ENCODE measurements at places on chromosomes 5 and 9.

DNA sequence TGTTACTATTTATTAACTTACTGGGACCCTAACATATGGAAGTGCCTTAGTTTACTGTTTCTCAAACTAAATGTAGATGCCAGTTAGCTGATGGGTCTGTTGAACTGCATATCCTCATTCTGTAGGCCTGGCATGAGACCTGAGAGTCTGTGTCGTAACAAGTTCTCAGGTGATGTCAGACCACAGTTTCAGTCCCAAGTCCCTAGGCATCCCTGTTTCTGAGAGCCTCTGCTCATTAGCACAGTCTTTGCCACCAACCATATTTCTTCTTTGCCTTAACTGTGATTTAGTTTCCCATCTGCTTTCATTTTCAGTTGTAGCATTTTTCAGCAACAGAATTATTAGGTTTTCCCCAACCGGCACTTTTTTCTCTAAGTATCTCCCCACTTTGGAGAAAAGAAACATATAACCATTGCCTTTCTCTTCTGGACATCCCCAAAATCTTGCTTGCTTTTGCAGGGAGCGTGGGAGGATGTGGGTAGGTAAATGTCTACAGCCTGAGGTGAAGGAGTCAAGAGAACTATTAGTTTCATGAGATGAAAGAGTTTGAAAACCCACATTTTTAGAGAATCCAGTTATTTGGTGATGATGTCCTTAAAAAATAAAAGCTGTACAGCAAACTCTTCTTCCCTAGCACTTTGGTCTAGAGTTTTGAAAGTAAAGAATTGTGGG is 74.6 kb downstream of the NUDT12 start:
- DNase-seq, result no peak

- no peak for DNase-seq
These were observed 265.1 kb downstream of the PSAT1 start for GRCh38 chr9:78562021-78562420.

DNA sequence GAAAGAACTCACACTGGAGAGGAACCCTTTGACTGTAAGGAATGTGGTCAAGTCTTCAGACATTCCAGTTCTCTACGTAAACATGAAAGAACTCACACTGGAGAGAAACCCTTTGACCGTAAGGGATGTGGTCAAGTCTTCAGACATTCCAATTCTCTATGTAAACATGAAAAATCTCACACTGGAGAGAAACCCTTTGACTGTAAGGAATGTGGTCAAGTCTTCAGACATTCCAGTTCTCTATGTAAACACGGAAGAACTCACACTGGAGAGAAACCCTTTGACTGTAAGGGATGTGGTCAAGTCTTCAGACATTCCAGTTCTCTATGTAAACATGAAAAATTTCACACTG is 32.6 kb downstream of the MAPK9 start:
- no peak for DNase-seq

- no peak for DNase-seq
These were observed 93.3 kb upstream of the MAP1B start for GRCh38 chr5:72013766-72014624.

DNA sequence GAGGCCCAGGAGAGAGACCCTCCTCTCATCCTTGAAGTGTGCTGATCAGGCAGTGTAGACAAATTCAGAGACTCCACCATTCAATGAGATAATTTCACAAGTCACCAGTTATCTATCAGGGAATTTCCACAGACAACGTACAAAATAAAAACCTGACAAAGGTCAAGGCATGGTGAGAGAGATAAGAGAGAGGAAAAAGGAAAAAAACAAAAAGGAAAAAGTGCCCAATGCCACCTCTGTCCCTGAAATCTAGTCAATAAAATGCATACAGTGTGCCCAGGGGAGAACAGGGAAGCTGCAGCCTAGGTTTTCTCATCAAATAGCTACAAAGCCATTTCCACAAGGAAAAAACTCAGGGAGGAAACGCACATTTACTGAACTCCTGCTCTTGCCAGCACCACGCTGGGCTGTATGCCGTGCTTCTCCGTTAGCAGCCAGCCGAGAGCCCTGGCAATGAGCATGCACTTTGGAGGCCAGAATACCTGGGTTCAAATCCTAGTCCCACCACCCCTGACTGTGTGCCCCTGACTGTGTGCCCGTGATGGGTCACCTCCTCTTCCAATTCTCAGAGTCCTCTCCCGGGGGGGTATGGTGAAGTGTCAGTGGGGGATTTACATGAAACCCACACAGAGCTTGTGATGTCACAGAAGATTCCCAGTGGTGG is 11.6 kb downstream of the WHRN start:
- no peak for DNase-seq

GRCh38 chr9:81619353-81620001 is 69.9 kb downstream of the TLE1 start:
- DNase-seq, result no peak

GRCh38 chr5:15290953-15291352 is 209.0 kb upstream of the FBXL7 start:
- no peak for DNase-seq

DNA sequence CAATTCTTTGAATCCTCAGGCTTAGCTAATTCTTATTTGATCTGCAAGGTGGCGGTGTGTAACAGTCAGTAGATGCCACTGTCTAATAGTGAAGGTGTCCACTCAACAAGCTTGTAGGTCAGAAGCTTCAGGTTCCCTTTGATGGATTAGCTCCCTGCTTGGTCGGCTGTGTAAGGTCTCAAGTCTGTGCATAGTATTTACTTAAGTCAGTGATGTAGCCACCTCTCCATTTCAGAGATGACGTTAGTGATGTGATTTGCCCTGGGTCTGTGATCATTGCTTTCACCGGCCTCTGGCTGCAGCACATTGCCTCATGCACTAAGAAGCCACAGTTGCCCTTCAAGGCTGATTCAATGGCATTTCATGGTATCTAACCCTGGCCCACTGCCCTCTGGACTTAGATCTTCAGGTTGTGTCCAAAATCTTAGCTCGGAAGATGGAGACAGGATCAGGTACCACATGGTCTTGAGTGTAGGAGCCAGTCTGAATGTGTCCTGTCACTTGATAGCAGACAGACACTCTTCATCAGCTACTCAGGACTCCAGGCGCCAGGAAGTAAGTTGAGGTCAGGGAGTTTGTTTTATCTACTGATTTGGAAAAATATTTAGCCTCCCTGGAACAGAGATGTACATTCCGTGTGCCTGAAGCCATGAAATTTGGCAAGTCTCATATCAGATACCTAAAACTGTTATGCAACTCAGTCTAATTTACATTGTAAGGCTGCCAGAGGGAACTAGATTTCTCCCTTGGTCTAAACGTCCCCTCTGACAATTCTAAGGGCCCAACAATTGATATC is 42.9 kb downstream of the SUB1 start:
- no peak for DNase-seq

DNA sequence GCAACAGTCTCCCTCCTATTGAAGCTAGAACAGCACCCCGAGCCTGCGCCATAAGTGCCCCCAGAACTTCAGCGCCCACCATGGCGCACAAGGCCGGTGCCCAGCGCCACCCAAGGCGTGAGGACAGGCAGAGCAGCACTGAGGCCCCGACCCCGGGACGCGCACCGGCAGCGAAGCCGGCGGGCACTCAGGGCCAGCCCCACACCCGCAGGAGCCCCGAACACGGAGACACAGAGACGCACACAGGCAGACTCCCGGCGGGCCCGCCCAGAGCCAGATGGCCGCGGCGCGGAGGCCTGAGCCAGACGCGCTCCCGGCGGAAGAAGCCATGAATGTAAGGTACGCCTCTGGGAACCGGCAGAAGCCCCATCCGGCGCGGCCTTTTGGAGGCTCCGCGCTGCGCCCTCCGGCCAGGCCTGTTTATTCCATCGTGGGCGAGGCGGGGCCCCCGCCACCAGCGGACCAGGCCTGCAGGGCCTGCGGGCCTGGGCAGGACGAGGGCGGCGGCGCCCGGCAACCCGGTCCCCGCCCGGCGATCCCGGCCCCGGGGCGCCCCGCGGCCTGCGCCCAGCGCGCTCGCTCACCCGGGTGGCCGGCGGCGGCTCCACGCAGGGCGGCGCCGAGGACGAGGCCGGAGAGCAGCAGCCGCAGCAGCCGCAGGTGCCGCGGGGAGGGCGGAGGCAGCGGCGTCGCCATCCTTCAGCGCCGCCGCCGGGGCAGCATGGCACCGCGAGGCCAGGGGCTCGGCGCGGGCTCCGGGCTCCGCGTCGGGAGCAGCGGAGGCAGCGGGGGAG is 486 bp downstream of the NPDC1 start:
- peak; percentile 61 for DNase-seq

DNA sequence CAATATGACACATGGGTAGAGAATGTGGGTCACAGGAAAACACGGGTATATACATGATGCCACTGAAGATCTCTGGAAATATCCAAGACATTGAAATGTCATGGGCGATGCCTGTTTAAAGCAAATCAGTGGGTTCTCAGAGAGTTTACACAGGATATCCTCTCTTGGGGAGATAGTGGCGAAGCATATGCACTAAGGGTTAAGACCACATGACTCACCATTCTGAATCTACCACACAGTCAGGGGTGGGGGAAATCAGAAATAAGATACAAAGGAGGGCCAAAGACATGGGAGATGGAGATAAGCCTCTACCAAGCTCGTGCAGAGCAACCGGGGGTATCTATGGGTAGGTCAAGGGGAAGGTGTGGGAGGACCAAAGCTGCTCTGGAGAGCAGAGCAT is 58.8 kb downstream of the SH3PXD2B start:
- no peak for DNase-seq

- DNase-seq, result no peak
These were observed 345.6 kb downstream of the BNC2 start for GRCh38 chr9:16524823-16525222.

- no peak for DNase-seq
These were observed 290.1 kb upstream of the TRPC7 start for GRCh38 chr5:136655468-136655867.

DNA sequence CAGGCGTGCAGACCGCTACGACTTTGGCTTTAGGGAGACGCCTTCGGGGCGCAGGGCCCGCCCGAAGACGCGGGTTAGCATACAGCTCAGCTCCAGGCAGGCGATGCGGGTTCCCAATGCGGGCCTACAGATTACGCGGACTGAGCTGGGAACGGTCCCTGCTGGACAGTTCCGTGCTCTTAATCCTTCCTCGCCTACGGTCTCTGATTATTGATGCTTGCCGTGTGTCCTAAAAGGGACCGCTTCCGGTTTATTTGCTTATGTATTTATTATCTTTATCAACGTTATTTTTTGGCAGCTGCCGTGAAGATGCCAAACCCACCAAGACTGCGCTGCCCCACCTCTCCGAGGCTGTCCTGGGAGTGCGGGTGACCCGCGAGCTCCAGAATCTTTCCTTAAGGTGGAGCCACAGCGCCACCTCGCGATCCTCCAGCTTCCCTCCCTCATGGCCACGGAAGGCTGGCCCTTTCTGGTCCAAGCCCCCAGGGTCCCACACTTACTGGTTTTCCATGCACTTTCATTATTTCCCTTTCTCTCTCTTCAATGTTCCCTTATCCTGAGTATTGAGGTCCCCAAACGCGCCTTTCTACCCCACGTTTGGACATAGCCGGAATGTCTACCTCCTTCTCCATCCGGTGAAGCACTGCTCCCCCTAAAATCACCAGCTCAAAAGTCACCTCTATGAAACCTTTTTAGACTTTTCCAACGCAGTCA is 7.0 kb upstream of the EBF1 start:
- peak; percentile 80 for DNase-seq

- DNase-seq, result no peak
These were observed 15.7 kb downstream of the RGS3 start for GRCh38 chr9:113479174-113479621.

- no peak for DNase-seq
These were observed 24.7 kb upstream of the NUDT12 start for GRCh38 chr5:103587185-103587748.

- no peak for DNase-seq
These were observed 92.6 kb downstream of the DPYSL3 start for GRCh38 chr5:147417135-147417813.

DNA sequence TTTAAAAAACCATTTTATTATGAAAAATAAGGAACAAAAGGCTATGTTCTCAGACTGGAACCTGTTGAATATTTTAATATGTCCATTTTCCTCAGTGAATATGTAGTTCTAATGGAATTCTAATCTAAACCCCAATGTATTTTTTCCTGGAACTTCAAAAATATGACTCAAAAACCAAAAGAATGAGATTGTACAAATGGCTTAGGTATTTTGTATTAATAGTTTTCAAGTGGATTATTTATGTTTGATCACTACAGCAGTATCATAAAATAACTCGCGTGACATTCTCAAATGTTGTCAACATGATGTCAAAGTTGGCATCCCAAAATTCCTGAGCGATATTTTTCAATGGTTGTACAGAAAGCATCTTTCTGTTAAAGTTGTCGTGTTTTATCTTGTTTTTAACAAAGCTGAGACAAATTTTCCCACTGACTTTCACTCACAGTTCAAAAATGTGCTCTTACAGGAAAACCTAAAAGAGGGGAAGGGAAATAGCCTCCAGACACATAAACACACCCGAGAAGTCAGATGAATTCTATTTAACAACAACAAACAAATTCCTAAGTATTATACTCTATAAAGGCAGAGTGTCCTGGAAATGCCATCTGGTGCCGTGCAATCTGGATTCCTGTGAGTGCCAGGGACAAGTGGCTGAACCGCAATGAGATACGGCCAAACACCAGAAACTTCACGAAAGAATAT is 68.1 kb upstream of the TAS2R1 start:
- DNase-seq, result no peak

GRCh38 chr5:54226215-54226614 is 84.2 kb downstream of the ARL15 start:
- no peak for DNase-seq

DNA sequence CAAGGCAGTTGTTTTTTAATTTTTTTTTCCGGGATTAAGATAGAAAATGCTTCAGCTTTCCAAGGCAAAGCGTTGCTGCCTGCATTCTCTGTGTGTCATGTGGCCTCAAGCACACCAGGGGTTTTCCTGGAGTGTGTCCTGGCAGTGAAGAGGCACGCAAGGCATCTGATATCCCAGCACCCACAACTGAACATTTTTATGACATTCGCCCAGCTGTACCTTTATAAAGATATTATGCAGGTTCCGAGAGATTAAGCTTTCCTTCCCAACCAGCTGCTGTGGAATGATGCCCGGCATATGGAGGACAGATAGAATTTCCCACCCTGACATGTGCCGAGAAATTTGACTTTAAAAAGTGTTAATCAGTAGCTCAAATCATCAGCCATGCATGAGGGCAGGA is 205.6 kb downstream of the GADD45G start:
- no peak for DNase-seq

- no peak for DNase-seq
These were observed 404.2 kb upstream of the IRX2 start for GRCh38 chr5:3155717-3156116.

- no peak for DNase-seq
These were observed 455.3 kb downstream of the RAB3C start for GRCh38 chr5:59037941-59038797.

DNA sequence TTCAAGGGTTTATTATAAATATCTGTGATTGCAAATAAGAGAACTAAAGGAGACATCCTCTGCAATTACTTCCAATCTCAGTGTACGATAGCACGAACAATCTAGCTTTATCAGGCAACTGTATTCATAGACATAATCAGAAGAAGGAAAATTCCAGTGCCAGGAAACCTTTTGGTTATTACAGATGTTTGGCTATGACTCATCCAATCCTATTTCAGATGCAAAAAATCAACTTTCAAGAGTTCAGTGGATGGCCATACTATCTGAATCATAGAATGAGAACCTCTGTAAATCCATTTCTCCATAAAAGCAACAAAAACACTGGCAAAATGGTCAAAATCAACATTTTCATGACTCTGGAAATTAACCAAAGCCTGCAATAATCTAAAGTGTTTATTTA is 37.9 kb downstream of the GAS1 start:
- DNase-seq, result no peak
